ENCODE measurements at places on chromosomes 7 and 10.

DNA sequence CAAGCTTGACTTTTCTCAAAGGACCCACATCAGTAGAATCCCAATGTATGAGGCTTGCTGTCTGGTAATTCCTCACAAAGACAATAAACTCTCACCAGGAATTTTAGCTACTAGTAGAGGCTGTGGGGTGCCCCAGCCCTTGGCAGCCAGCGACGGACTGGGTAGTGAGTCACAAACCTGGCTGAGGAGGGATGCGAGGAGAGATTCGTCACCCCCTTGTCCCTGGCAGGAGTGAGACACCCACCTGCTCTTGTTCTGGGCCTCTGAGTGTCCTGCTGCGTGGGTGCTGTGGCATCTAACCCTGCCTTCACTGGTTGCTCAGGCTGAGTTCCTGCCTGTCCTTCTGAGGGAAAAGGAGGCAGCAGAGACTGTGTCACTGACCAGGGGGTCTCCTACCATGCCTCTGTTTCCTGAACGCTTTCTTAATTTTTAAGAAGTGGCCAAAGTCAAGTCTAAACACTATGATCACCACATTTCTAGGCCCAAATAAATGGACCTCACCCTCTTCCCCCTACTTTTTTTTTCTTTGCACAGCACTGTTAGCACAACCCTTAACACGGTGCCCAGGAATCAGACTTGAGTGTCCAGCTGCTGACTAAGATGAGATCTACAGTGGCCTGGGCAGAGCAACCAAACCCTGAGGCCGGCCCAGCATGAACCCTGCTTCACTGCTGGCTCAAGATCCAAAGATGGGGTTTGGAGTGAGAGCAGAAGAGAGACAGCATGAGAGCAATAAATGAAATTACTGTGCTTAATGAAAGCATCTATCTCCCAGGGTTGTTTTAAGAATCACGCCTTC is 146.4 kb downstream of the ANLN start:
- H3K27me3 ChIP-seq, result no peaks in the 10 kb centered on the region
- H3K4me3 ChIP-seq, result no peak overlapping the region
- H3K36me3 ChIP-seq, result no peaks in the 10 kb centered on the region
- H3K4me1 ChIP-seq, result no peaks in the 10 kb centered on the region

- no peak overlapping the region for H3K4me3 ChIP-seq
- H3K4me1 ChIP-seq, result no peaks in the 10 kb centered on the region
- no peaks in the 10 kb centered on the region for H3K36me3 ChIP-seq
- no peaks in the 10 kb centered on the region for H3K27me3 ChIP-seq
- DNase-seq, result no peak
Observed at GRCh38 chr7:30904561-30904960, 7.1 kb upstream of the AQP1 start.

DNA sequence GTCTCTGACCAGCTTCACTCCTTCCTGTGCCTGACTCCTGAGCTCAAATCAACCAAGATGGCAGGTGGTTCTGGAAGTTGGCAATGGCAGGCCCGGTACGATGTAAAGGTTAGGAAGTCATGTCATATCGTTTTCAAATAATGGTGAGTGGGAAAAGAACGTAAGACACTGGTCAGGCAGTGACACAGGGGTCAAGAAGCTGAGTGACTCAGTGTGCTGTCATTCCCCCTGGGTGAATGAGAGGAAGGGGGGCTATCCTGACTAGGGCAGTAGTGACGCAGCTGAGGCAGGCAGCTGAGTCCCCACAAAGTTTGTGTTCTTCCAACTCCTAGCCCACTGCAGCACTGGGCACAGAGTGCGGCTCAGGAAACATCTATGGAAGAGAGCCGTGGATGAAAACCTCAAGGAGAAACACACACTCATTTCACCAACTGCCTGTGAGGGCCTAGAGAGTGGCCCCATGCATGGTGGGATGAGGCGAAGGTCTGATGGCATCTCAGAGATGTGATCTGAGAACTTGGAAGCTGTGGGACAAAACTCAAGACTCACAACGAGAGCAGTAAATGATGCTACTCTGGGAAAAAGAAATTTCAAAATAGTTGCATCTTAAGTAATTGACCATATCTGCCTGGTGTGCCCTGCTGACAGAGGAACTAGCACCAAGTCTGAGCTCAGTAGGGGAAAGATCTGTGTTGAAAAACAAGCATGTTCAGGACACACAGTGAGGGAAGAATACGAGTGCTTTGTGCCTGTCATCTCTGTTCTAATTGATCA is 23.2 kb downstream of the CREB3L2 start:
- no peak for DNase-seq
- H3K27ac ChIP-seq, result no peak overlapping the region
- H3K4me1 ChIP-seq, result no peaks in the 10 kb centered on the region

GRCh38 chr10:59243611-59244195 is 67.3 kb downstream of the PHYHIPL start:
- no peaks in the 10 kb centered on the region for H3K27me3 ChIP-seq
- no peak overlapping the region for H3K27ac ChIP-seq
- DNase-seq, result no peak
- no peaks in the 10 kb centered on the region for H3K36me3 ChIP-seq
- no peaks in the 10 kb centered on the region for H3K4me1 ChIP-seq
- H3K4me3 ChIP-seq, result no peak overlapping the region

GRCh38 chr7:24917510-24918239 is 62.3 kb downstream of the OSBPL3 start:
- H3K27me3 ChIP-seq, result no peaks in the 10 kb centered on the region
- no peak overlapping the region for H3K4me3 ChIP-seq
- no peaks in the 10 kb centered on the region for H3K36me3 ChIP-seq

DNA sequence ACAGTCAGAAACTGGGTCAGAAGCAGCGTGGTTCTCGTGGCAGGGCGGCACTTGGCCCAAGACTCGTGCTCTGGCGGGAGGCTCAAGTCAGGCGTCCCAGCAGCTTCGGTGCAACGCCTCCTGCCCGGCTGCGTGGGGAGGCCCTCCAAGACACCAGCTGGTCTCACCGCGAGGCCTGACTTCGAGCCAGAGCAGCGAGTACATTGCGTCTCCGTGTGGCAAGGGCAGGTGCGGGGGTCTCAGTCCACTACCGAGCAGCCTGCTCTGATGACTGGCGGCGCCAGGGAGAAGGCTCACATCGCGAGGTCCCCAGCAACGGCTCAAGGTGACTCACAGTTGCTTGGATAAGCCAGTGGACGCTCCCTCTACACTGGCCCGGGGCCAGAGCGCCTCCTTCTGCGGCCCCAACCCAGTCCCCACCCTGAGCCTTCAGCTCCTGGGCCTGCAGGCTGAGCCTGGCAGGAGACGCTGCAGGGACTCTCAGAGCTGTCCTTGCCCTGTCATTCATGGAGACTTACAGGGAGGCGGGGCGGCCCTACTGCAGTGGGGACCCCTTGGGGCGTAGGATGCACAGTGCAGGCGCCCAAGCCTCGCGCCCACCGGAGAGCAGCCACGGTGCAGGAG is 41.9 kb upstream of the PRKAR1B start:
- H3K36me3 ChIP-seq, result peaks cover 17% of the 10 kb centered on the region
- H3K4me3 ChIP-seq, result no peak overlapping the region
- no peaks in the 10 kb centered on the region for H3K27me3 ChIP-seq
- H3K4me1 ChIP-seq, result no peaks in the 10 kb centered on the region

- no peaks in the 10 kb centered on the region for H3K4me1 ChIP-seq
- H3K36me3 ChIP-seq, result no peaks in the 10 kb centered on the region
- H3K4me3 ChIP-seq, result no peak overlapping the region
- peaks cover 2% of the 10 kb centered on the region for H3K27me3 ChIP-seq
- H3K27ac ChIP-seq, result no peak overlapping the region
Observed at GRCh38 chr7:21572331-21573313, 29.8 kb downstream of the DNAH11 start.

- H3K4me1 ChIP-seq, result no peaks in the 10 kb centered on the region
- H3K27me3 ChIP-seq, result no peaks in the 10 kb centered on the region
- no peak overlapping the region for H3K4me3 ChIP-seq
- peaks cover 7% of the 10 kb centered on the region for H3K36me3 ChIP-seq
Observed at GRCh38 chr7:130850956-130851355, 116.9 kb upstream of the KLF14 start.

DNA sequence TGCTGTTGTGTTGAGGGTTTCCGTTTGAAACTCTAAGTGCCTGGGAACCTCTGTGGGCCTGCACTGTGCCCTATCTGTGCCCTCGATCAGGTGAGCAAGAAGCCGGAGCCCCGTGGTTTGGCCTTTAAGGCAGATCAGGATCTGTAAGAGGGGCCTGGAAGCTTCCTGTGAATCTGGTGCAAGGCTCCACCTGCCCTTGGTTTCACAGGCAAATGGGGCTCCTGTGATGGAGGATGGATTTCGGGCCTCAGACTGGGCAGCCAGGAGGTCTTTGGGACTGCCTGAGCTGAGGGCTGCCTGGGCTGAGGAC is 21.6 kb downstream of the SCART1 start:
- no peak overlapping the region for H3K4me3 ChIP-seq
- H3K36me3 ChIP-seq, result no peaks in the 10 kb centered on the region
- no peaks in the 10 kb centered on the region for H3K27me3 ChIP-seq
- no peak for DNase-seq
- no peak overlapping the region for H3K27ac ChIP-seq

GRCh38 chr7:40175725-40176510 is 41.1 kb downstream of the SUGCT start:
- no peaks in the 10 kb centered on the region for H3K36me3 ChIP-seq
- H3K4me1 ChIP-seq, result no peaks in the 10 kb centered on the region
- no peak overlapping the region for H3K27ac ChIP-seq

GRCh38 chr10:86964847-86965190 is 3.5 kb upstream of the ADIRF start:
- no peak overlapping the region for H3K27ac ChIP-seq
- H3K27me3 ChIP-seq, result no peaks in the 10 kb centered on the region
- no peaks in the 10 kb centered on the region for H3K36me3 ChIP-seq
- peaks cover 38% of the 10 kb centered on the region for H3K4me1 ChIP-seq

GRCh38 chr7:125098377-125098970 is 168.8 kb upstream of the POT1 start:
- no peak overlapping the region for H3K27ac ChIP-seq
- no peaks in the 10 kb centered on the region for H3K27me3 ChIP-seq
- no peaks in the 10 kb centered on the region for H3K4me1 ChIP-seq
- no peaks in the 10 kb centered on the region for H3K36me3 ChIP-seq
- no peak for DNase-seq

GRCh38 chr10:124074501-124075109 is 18.8 kb downstream of the CHST15 start:
- no peak overlapping the region for H3K4me3 ChIP-seq
- H3K4me1 ChIP-seq, result no peaks in the 10 kb centered on the region
- no peak for DNase-seq

GRCh38 chr7:42981601-42982000 is 49.4 kb downstream of the MRPL32 start:
- H3K27ac ChIP-seq, result no peak overlapping the region
- no peaks in the 10 kb centered on the region for H3K4me1 ChIP-seq
- no peaks in the 10 kb centered on the region for H3K36me3 ChIP-seq

DNA sequence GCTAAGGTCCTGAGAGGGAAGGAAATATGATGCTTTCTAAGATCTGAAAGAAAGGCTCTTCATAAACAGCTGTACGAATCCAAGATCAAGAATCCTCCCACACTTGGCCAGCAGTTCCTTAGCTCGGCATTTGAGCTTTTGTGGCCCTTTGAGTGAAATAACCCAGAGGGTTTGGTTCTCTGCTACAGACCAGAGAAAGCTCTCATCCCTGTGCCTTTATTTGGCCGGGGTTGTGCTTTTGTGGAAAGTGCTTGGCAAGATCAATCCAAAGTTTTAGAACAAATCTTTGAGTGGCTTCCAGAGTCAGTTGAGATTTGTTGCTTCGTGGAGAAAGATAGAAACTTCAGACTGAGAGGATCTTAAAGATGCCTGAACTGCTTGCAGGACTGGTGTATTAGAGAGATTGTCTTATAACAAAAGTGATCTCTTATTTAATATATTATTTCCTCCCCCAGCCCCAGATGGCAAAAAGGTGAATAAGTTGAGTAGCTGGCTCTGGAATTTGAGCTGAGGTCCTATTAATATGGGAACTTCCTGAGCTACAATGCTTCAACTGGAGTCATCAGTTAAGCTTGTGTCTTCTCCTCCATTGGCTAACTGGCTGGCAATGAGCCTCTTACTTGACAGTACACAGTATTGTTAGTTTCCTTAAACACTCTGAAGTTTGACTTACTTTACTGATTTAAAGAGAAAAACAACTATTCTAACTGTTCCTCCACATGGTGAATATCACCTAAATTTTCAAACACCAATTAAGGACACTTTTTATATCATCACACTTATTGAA is 687.3 kb downstream of the MAGI2 start:
- H3K27me3 ChIP-seq, result no peaks in the 10 kb centered on the region
- no peak overlapping the region for H3K27ac ChIP-seq
- no peak for DNase-seq
- no peaks in the 10 kb centered on the region for H3K4me1 ChIP-seq

Data from CD4-positive, CD25-positive, alpha-beta regulatory T cell (primary cell).